Skeletal muscle cell (primary cell): ENCODE measurements at places on chromosomes 1 and 21.

GRCh38 chr21:32253215-32253641, 25.6 kb downstream of the MIS18A start:
- DNase-seq: no peak

DNA sequence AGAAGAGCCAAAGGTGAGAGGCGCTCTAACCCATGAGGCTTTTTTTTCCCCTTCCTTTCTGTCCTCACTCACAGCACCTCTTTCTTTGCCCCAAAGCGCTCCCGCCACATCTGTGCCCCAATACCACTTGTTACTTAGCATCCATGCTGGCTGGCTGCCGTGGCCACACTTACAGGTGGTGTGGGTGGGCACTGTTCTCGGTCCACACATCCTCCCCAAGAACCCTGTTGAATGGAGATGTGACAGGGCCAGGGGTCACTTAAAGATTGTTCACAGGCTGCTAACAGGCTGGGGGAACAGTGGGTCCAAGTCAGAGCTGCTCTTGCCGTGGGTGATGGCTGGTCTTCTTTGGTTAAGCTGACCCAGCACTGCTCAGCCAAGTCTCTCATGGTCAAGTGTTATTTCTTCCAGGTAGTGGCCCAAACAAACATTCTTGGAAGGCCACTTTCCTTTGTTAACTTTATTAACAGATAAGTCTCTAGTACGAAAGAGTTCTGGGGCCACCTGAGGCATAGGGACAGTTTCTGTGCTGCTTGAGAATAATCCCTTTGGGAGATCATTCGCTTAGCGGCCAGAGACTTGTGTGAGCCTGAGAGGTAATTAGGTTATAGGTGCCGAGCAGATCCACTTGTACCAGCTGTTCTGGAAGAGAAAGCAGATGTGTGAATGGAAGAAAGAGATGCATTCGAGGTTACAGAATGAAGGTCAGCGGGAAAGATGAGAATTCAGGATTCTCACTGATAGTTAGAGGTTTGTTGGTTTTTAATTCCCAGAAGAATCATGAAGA, 62.6 kb upstream of the IRF2BP2 start:
- no peak for DNase-seq

GRCh38 chr1:156852418-156852874, 6.5 kb downstream of the INSRR start:
- peak; percentile 32 for DNase-seq

DNA sequence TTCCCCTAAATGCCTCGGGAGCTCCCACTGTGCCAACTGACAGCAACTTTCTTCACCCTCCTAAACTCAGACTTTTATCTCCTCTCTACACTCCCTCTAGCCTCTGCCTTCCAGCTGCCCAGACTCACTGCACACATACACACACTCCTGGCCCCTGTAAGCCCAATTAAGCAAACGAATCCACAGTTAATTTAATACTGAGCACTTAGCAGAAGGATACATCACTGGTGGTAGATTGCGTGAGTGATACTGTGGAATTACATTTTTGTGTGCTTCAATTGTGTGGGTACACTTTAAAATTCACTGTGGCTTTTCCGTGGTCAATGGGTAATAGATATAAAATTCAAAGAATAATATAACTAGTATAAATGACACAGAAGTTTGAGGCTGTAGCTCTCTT, 33.6 kb upstream of the GJB5 start:
- no peak for DNase-seq

DNA sequence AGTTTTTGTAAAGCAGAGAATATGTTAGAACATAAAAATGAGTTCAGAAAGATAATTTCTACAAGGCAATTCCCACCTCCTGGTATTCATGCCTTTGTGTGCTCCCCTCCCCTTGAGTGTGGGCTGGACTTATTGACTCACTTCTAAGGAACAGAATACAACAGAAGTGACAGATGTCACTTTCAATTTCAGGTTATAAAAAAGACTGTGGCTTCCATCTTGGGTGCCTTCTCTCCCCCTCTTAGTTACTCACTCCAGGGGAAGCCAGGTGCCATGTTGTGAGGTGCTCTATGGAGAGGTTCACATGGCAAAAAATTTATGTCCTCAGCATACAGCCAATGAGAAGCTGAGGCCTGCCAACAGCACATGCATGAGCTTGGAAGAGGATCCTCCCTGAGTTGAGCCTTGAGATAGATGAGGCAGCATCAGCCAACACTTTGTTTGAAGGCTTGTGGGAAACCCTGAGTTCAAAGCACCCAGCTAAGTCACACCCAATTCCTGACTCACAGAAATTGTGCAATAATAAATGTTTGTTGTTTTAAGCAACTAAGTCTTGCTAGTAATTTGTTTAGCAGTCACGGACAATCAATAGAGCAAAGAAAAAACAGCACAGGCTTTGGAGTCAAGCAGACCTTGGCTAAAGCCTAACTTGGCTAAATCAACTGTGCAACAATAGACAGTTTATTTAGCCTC, 73.5 kb upstream of the NGF start:
- DNase-seq: no peak
